ENCODE measurements at places on chromosomes 6 and 20.

- no peak for DNase-seq
Observed at GRCh38 chr6:124436803-124437202, 525.4 kb upstream of the RNF217 start.

- no peak for DNase-seq
Observed at GRCh38 chr20:23042270-23042669, 7.2 kb downstream of the SSTR4 start.

DNA sequence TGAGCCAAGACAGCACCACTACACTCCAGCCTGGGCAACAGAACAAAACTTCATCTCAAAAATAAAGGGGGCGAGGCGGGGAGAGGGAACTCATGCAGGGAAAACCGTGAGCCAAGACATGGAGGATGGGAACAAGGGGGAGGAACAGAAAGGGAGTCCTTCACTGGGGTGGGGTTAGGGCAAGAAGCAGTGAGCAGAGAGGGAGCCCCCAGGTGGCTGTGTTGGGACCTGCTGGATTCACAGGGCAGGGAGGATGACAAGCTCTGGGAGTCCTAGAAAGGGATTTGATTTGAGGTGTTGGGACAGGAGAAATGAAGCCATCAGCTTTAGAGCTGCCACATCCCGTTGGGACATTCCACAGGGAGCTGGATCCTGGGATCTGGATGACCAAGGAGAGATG lies 90.6 kb upstream of the TOP1 start:
- DNase-seq, result no peak

- DNase-seq, result no peak
Observed at GRCh38 chr20:2010533-2010932, 16.7 kb upstream of the PDYN start.

- DNase-seq, result no peak
Observed at GRCh38 chr6:48747471-48747870, 636.5 kb upstream of the PTCHD4 start.

GRCh38 chr20:56454754-56455153 lies 13.7 kb upstream of the RTF2 start:
- no peak for DNase-seq

GRCh38 chr6:151240036-151240685 lies 394 bp downstream of the AKAP12 start:
- DNase-seq, result peak; percentile 59

- DNase-seq, result no peak
Observed at GRCh38 chr6:6503191-6503590, 85.3 kb upstream of the LY86 start.

GRCh38 chr6:166998256-166999144 lies 697 bp upstream of the CEP43 start:
- no peak for DNase-seq

DNA sequence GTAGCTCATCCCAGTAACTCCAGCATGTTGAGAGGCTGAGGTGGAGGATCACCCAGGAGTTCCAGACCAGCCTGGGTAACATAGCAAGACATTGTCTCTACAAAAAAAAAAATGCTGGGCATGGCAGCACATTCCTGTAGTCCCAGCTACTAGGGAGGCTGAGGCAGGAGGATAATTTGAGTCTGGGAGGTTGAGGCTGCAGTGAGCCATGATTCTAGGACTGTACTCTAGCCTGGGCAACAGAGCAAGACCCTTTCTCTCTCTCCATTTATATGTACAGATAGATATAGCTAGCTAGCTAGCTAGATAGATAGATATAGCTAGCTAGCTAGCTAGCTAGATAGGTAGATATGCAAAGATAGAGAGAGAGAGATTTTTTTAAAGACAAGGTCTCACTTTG lies 20.4 kb downstream of the ILRUN start:
- no peak for DNase-seq

DNA sequence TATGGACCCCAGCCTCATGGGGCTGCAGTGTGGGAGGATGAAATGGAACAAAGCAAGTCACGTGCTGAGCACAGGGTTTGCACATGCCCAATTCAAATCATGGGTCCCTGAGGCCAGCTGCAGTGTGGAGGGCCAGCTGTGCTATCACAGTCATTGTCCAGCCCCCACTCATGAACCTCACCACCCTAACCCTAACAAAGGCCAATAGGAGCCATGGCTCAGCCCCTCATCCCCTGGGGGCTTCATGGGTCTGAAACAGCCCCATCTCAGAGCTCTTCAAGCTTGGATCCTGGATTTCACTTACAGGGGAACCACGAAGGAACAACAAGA lies 125.6 kb upstream of the MAFB start:
- no peak for DNase-seq

DNA sequence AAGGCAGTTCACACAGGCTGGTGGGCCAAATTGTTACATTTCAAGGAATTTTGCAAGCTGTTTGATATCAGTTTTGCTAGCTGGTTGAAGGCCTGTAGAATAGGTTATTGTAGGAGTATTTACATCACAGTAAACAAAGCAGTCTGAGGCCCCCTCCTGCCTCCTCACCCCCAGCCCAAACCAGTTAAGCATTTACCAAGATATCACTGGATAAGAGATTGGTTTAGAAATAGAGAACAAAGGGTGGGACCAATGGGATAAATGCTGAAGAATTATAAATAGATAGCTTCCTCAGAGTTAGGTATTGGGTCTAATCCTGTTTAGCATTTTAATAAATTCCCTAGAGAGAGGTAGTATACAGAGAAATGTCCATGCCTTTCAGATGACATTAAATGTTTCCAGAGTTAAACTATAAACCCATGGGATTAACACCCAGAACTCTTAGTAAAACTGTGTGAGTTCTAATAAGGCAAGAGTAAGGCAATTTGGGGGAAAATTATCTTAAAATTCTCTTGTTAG lies 2.3 kb upstream of the PHACTR2 start:
- no peak for DNase-seq

GRCh38 chr20:62644044-62644795 lies 1.9 kb downstream of the SLCO4A1 start:
- no peak for DNase-seq

- no peak for DNase-seq
Observed at GRCh38 chr6:40386200-40386599, 201.0 kb downstream of the LRFN2 start.

- no peak for DNase-seq
Observed at GRCh38 chr6:158131926-158132325, 36.1 kb downstream of the SERAC1 start.

DNA sequence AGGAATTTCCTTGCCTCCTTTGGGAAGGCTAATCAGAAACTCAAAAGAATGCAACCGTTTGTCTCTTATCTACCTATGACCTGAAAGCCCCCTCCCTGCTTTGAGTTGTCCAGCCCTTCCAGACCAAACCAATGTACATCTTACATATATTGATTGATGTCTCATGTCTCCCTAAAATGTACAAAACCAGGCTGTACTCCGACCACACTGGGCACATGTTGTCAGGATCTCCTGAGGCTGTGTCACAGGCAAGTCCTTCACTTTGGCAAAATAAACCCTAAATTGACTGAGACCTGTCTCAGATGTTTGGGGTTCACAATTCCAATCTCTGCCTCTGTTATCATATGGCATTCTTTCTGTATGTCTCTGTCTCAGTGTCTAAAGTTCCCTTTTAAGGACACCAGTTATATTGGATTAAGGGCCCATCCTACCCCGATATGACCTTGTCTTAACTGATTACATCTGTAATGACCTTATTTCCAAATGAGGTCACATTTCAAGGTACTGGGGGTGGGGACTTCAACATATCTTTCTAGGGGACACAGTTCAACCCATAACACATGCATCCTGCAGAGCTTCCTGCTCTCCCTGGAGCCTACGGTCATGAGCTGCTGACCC lies 513.5 kb upstream of the JARID2 start:
- no peak for DNase-seq

DNA sequence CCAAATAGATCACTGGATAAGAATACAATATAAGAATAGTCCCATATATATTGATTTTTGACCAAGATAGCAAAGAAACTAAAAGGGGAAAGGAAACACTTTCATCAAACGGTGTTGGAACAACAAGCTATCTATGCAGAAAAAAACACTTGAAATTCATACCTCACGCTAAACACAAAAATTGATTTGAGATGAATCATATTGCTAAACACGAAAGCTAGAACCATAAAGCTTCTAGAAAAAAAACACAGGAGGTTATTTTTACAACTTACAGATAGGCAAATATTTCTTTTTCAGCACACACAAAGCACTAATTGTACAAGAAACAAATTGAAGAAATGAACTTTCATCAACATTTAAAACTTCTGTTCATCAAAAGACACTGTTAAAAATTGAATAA lies 36.7 kb upstream of the TMEM14A start:
- no peak for DNase-seq

DNA sequence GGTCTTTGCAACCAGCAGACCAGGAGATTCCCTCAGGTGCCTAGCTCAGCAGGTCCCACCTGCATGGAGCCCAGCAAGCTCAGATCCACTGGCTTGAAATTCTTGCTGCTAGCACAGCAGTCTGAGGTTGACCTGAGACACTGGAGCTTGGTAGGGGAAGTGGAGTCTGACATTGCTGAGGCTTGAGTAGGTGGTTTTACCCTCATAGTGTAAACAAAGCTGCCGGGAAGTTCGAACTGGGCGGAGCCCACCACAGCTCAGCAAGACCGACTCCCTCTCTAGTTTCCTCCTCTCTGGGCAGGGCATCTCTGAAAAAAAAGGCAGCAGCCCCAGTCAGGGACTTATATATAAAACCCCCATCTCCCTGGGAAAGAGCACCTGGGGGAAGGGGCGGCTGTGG lies 34.3 kb downstream of the PRSS35 start:
- DNase-seq, result no peak

- DNase-seq, result no peak
Observed at GRCh38 chr20:54774426-54774825, 299.0 kb downstream of the DOK5 start.

DNA sequence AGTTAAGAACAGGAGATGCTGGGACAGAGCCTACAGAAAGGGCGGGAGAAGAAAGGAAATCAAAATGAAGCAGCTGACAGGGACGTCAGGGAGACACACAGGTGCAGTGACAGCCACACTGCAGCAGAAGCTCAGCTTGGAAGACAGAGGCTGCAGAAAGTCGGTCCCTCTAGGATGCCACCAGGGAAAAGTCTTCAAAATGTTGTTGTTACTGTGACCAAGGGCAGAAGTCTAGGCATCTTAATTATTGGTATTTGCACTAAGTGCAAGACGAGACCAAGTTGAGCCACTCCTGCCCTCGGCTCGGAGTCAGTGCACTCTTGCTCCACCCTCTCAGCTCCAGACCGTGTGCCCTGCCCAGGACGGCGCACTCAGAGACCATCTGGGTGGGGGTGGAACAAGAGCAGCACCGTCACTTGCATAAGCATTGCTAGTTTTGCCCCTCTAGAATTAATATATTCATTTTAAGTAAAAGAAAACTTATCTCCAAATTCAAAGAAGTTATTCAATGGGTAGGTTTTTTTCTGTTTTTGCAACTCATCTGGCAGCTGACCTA lies 2.6 kb downstream of the PRR18 start:
- no peak for DNase-seq

- no peak for DNase-seq
Observed at GRCh38 chr6:106460481-106460880, 100.0 kb downstream of the CRYBG1 start.

- no peak for DNase-seq
Observed at GRCh38 chr6:72238900-72239299, 352.6 kb downstream of the RIMS1 start.

- DNase-seq, result no peak
Observed at GRCh38 chr20:17456279-17456678, 74.9 kb downstream of the BFSP1 start.

DNA sequence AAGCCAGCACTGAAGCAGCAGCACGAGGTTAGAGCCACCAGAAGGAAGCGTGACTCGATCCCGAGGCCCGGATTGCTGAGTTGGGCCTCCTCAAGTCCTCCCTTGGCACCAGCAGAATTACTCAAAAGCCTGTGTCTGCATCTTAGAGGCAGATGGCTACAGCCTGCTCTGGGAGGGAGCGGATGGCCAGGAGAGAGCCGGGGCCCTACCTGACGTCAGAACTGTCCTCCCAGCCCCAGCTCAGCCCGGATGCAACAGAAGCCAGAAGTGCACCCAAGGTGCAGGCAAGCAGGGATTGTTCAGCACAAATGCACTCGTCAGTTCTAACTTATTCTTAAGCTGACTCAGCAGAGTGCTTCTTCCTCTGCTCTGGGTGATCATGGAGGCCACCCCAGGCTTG lies 155.5 kb upstream of the RPS6KA2 start:
- no peak for DNase-seq

- DNase-seq, result no peak
Observed at GRCh38 chr6:144053601-144054000, 41.8 kb downstream of the SF3B5 start.

- DNase-seq, result no peak
Observed at GRCh38 chr20:53073636-53074415, 101.7 kb downstream of the TSHZ2 start.
